Osteoblast (primary cell): ENCODE measurements at places on chromosomes 16 and 17. TPM values are rescaled to one million over a fixed set of nuclear protein-coding genes. Genes with fewer than 3 reads are reported as not detected.

DNA sequence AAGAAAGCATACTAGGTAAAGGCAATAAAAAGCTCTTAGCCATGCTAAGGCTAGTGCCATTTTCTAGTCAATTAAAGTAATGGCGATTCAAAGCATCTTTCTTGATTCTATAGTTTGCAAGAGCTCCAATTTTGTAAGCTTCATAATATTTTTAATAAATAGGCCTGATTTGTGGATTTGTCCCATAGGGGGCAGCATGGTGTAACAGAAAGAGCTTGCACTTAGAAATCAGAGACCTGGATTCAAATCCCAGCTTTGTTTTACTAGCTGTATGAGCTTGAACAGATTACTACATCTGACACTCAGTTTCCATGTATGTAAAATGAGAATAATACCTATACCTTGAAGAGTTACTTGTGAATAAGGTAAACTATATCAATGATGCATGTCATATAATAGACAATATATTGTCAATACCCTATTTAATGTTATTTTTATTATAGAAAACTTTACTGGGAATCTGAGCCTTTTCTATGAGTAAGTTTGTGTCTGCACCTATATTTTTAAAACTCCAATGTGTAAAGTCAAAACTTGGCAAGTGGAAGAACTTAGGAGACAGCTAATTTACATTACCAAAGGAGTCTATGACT, 93.6 kb upstream of the NOG start:
- no peak for DNase-seq

- DNase-seq: no peak
Measured at GRCh38 chr16:82583422-82583821, 43.3 kb upstream of the CDH13 start.

- DNase-seq: no peak
Measured at GRCh38 chr17:64638552-64639203, 23.4 kb downstream of the SMURF2 start.

GRCh38 chr16:26491101-26491670, 575.5 kb upstream of the C16orf82 start:
- no peak for DNase-seq

DNA sequence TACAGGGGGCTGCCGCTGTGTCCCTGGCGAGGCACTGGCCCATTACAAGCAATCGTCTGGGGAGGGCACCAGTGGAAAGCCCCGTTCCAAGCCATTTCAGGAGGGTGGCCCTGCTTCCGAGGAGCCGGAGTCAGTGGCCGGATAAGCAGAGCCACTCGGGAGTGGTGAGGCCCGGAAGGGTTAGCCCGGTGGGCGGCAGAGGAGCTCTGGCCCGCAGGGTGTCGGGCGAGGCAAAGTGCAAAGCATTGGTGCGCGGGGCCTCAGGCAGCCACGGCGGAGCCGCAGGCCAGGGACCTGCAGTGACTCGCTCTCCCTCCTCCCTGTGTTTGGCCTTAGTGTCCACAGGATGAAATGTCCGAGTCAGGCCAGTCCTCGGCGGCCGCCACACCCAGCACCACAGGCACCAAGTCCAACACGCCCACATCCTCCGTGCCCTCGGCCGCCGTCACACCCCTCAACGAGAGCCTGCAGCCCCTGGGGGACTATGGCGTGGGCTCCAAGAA, 24.6 kb downstream of the NME3 start:
- no peak for DNase-seq

DNA sequence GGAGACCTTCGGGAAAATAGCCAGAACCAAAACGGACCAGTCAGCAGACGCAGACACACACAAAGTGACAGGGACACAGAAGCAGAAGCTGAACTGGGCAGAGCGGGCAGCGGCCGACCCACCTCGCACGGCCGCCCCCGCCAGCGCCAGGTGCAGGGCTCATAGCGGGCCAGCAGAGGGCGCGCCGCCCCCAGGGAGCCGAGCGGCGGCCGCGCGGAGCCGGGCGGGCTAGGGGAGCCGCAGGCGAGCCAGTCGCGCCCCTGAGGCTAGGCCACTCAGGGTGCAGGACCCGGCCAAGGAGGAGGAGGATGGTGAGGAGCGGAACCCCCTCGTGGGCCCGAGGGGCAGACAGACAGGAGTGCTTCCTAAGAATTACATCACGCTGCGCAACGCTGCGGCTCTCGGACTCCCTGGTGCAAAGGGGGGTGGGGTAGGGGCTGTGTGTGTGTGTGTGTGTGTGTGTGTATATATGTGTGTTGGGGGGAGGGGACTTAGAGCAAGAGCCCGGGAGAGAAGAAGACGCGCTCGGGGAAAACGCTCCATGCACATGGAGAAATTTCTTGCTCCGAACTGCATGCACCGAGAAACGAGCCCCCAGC, 913 bp upstream of the NOG start:
- peak; percentile 96 for DNase-seq

GRCh38 chr16:23857881-23858269, 22.1 kb downstream of the PRKCB start:
- no peak for DNase-seq

- DNase-seq: peak; percentile 19
Measured at GRCh38 chr17:13154930-13155329, 137.1 kb upstream of the ELAC2 start.

GRCh38 chr17:50469208-50469605, 527 bp upstream of the CHAD start:
- peak; percentile 90 for DNase-seq

GRCh38 chr16:2470603-2471015, 488 bp upstream of the NTN3 start:
- no peak for DNase-seq

DNA sequence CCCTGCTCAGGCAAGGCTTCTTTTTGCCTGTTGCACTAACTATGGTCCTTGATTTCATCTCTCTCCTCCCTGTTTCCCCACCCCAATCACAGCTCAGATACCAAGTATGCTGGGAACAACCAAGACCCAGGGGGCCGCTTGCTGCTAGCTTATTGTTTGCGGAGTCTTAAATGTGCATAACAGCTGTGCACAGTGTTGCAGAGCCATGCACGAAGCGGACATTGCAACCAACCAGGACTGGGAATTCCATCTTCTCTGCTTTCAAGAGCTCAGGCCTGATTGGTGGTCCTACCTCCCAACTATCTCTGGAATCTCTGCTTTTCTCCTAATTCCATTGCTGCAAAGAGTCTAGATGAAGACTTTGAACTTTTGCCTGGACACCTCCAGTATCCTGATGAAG, 281.3 kb upstream of the TNRC6C start:
- DNase-seq: peak; percentile 75

- DNase-seq: no peak
Measured at GRCh38 chr16:66254751-66255150, 111.7 kb upstream of the CDH5 start.

DNA sequence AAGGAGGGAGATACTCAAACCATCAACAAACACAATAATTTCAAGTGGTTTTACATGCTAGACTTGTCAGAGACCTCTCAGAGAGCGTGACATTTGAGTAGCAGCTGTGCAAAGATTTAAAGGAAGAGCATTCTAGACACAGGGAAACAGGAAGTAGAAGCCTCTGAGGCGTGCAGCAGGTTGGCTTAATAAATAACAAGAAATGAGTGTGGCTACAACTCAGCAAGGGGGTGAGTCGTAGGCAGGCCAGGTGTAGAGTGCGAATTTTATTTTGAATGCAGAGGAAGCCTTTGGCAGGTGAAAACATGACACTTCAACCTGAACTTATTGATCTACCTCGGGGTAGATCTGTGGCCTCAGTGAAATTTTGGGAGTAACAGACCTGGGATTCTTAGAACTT, 73.2 kb upstream of the MRTFB start:
- DNase-seq: no peak

- peak; percentile 59 for DNase-seq
Measured at GRCh38 chr17:8161289-8162232, 1.2 kb downstream of the VAMP2 start.

DNA sequence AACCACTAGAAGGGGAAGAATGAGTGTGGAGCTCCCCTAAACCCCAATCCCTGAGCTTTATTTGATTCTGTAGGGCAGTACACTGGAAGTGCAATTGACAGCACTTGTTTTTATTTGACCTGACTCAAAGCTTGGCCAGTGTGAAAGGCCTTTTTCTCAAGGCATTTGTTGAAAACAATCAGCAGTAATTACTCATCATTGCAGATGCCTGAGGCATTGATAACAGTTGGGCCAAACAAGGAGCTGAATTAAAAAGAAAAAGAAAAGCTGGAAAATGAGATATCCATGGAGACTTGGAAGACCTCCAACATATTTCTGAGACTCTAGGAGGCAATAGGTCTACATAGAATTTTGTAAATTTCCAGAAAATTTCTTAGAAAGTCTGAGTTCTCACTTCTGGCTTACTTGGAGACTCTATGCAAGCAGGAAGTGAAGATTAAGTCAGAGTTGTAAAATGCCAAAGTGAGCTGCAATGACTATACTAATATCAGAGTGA, 200.8 kb upstream of the KCNJ16 start:
- DNase-seq: peak; percentile 60

DNA sequence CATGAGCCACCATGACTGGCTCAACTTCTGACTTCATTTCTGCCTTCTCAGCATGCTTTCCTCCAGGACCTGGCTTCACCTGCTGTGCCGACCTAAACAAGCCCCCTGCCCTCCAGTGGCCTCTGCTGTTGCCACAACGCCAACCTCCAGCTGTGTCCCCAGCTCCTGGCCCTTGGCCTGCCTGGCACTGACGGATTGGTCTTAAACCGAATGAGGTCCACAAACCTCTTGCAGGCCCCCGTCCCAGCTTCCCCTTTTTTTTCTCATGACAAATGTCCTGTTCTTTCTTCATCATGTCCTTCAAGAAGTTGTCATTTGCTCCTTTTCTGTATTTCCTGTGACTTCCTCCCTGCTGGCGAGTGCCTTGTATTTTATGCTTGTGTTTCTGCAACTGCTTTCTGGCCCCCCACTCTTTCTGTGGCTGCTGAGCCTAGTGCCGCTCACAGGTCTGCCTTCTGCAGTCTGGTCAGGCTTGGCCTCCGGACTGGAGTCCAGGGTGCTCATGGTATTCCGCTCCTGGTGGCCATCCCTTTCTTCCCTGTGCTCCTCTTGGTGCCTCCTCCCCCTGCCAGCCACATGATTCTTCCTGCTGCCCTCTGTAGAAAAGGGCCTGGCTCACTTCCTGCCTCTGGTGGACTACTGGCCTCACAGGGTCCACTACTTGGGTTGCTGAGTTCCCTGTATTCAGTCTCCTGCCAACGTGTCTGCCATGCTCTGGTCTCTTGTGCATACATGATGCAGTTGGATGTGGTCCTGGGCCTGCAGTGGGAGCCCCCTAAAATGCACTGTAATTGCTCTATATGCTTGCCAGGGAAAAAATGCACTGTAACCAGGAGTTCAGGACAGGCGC, 2.9 kb downstream of the ATP6V0C start:
- DNase-seq: peak; percentile 95

DNA sequence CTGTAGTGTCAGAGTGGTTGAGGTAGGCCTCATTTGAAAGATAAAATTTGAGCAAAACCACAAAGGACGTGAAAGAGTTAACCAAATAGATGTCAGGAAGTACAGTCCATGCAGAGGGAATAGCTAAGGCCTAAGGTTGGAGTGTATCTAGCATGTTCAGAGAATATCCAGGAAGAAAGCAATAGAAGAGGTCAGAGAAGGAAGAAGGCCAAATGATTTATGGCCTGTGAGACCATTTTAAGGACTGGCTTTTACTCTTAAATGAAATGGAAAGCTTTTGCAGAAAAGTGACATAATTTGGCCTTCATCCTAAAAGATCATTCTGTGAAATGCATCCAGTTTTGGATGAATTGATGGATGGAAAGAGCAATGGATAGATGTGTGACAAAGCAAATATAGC, 116.5 kb downstream of the NLK start:
- DNase-seq: no peak

- DNase-seq: no peak
Measured at GRCh38 chr17:78046923-78047322, 81.6 kb downstream of the TMC6 start.

GRCh38 chr17:68533887-68534694, 21.9 kb downstream of the PRKAR1A start:
- no peak for DNase-seq

GRCh38 chr17:62057696-62058095, 7.4 kb downstream of the MED13 start:
- no peak for DNase-seq

DNA sequence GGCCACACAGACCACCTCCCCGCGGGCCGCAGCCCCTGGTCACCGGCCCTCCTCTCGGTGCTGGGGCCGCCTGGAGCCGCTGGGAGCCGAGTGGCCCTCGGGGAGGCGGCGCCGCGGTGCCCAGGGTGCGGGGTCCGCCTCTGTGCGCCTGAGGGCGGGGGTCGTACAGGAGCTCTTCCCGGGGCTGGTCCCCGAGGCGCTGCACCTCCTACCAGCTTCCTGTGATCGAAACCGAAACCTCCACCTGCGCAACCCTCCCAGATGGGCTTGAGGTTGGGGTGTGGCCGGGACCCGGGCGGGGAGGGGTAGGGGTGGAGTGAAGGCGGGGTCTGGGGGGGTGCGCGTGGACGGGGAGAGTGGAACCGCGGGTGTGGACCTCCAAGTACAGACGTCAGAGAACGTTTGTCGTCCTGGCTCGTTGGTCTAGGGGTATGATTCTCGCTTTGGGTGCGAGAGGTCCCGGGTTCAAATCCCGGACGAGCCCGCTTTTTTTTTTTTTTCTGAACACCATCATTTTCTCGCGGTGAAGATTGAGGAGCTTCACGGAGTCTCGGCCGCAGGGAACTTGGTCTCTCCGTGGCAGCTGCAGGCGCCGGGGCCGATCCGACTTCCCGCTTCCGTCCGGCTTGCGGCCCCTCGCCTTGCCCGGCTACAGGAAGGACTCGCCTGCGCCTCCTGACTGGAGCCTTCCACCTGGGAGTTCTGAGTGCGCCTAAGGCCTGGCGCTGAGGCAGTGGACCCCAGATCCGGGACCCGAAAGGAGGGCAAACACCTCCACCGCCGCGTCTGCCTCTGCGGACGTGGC, 23.9 kb downstream of the ZNF213 start:
- peak; percentile 98 for DNase-seq

GRCh38 chr17:51508048-51508447, 247.7 kb downstream of the UTP18 start:
- DNase-seq: no peak

DNA sequence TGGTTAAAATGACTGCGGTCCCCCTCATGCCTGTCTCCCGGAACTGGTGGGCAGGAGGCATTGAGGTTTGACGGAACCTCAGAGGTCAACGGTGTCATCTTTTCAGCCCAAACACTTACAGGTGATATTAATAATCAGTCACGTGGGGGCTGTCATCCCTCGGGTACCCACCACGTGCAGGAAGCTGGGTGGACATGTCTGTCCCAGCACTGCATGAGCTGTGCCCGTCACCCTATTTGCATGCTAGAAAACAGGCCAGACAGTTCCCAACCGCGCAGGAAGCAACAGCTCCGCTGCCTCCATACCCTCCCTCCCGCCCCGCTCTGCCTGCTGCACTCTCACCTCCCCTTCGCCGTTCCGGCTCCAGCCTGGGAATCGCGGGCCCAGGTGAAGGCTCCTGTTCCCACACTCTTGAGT, 1.4 kb downstream of the SYNGR3 start:
- no peak for DNase-seq

LPO gene
- total RNA-seq: under 0.01 TPM in 1 of 2 replicates, not detected in the other

TBC1D3C gene
- total RNA-seq: not detected in 2 replicates

TSNAXIP1 gene
- 0.88 and 1.8 TPM in 2 replicates for total RNA-seq

ATMIN gene
- 61.2 and 64.5 TPM in 2 replicates for total RNA-seq

FSCN2 gene
- 2.9 and 5.1 TPM in 2 replicates for total RNA-seq

PRR15L gene
- total RNA-seq: not detected in 2 replicates

TP53TG3 gene
- total RNA-seq: 0.36 TPM in 1 of 2 replicates, not detected in the other

SLC35B1 gene
- total RNA-seq: 43.6 and 48.1 TPM in 2 replicates

FOXC2 gene
- 2.2 and 2.4 TPM in 2 replicates for total RNA-seq
